Lower leg skin (tissue), 4 donors: ENCODE measurements at places on chromosomes 2 and 18.

GRCh38 chr2:202717598-202718310 is 83.0 kb downstream of the FAM117B start:
- DNase-seq: no peak

DNA sequence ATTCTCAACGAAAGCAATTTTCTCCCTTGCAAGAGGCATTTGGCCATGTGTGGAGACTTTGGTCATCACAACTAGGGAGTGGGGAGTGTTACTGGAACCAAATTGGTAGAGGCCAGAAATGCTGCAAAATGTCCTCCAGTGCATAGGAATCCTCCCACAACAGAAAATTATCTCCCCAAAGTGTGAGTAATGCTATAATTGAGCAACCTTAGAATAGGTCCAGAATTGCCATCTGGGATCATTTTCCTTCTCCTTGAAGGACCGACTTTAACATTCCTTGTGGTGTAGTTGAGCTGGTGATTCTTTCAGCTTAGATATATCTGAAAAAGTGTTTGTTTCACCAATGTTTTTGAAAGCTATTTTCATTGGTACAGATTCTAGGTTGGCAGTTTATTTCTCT is 111.2 kb upstream of the SMIM21 start:
- DNase-seq: no peak

- no peak for DNase-seq
These were observed 4.0 kb upstream of the SLC35F5 start for GRCh38 chr2:113760400-113760799.

- DNase-seq: no peak
These were observed 49.0 kb upstream of the GLI2 start for GRCh38 chr2:120686511-120687168.

GRCh38 chr2:27042985-27043634 is 8.4 kb upstream of the AGBL5 start:
- DNase-seq: no peak

DNA sequence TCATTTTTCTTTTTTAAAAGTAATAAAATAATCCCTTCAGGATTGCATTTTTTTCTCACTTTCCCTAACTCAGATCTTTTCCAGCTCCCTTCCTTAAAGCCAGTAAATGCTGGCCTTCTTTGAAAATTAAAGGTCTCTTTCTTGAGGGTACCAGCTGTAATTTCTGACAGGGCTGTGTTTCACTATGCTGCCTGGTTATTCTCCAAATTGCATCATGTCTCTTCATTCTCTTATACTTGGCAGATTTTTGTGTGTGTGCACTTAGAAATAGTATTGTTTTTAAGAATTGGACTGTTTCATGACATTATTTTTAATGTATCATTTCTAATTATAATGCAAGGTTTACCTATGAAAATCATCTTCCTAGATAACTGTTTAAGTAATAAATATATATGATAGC is 72.0 kb upstream of the EPB41L5 start:
- no peak for DNase-seq

DNA sequence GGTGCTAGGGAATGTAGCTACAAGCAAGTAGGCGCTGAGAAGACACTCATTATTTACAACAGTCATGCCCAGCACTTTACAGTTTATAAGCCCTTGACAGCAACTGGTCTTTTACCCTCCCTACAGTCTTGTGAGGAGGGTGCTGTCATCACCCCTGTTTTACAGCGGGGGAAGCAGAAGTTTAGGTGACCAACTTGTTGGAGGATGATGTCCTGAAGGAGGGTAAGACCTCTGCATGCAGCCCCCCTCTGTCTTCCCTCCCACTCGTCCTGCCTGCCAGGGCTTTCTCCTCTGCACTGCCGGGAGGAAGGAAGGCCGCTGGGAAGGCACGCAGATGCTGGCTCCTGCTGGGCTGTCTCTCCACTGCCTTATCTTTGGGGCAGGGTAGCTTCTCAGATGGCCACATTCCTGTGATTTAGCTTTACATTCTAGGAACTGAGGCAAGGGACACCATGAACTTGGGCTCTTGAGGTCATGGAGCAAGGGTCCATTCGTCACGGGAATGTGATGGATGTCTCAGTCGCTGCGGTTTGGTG is 972 bp downstream of the IL1R1 start:
- DNase-seq: peak; percentile 21

- DNase-seq: no peak
These were observed 48.6 kb downstream of the ANO7 start for GRCh38 chr2:241237047-241237446.

- DNase-seq: no peak
These were observed 27.4 kb upstream of the IL1RL1 start for GRCh38 chr2:102283996-102284395.

GRCh38 chr2:30871980-30872789 is 64.9 kb upstream of the CAPN13 start:
- no peak for DNase-seq

GRCh38 chr18:36124841-36125240 is 4.3 kb downstream of the SLC39A6 start:
- no peak for DNase-seq

GRCh38 chr2:174611854-174612253 is 14.2 kb upstream of the WIPF1 start:
- DNase-seq: no peak

DNA sequence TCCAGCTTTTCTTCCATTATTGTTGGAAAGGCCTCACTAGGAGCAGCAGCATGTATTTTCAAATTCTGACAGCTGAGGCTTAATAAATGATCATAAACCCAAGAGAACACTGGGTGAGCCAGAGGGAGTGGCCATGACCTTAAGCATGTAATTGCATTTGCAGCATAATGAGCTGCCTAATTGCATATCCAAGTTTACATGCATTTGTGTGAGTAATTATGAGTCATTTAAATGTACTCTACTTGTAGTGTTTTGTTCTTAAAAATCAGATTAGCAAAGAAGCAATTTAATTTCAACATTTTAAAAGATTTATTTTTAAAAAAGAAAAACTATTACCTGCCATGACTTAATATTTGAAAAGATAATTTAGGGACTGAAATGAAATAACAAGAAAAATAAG is 74.8 kb downstream of the NOL10 start:
- no peak for DNase-seq

DNA sequence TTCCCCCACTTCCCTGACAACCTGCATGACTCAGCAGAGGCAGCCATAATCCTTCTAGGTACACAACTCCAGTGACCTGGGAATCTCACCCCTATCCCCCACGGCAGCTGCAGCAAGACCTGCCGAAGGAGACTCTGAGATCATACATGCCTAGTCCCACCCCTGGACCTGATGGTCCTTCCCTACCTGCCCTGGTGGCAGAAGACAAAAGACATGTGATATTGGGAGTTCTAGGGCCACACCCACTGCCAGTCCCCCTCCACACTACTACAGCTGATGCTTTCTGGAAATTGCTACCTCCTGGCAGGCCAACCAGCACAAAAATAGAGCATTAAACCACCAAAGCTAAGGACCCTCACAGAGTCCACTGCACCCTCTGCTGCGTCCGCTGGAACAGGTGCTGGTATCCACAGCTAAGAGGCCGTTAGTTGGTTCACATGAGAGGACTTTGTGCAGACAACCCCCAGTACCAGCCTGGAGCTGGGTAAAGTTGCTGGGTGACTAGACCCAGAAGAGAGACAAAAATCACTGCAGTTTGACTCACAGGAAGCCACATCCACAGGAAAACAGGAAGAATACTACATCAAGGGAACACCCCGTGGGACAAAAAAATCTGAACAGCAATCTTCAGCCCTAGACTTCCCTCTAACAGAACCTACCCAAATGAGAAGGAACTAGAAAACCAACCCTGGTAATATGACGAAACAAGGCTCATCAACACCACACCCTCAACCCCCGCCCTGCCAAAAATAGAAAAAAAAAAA is 12.5 kb downstream of the MARCO start:
- peak; percentile 72 for DNase-seq

DNA sequence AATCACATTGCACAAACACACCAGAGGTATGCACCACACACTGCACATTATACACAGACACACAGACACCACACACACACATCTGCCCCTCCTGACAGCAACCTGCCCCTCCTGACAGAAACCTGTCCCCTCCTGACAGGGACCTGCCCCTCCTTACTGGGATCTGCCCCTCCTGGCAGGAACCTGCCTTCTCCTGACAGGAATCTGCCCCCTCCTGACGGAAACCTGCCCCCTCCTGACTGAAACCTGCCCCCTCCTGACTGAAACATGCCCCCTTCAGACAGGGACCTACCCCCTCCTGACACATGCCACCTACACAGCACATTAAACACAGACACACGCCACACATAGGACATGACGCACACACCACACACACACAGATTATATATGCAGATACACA is 88.9 kb downstream of the PXDN start:
- DNase-seq: peak; percentile 59

GRCh38 chr2:199485732-199486335 is 28.1 kb upstream of the SATB2 start:
- no peak for DNase-seq

- DNase-seq: no peak
These were observed 3.4 kb upstream of the BCL11A start for GRCh38 chr2:60556576-60557485.

DNA sequence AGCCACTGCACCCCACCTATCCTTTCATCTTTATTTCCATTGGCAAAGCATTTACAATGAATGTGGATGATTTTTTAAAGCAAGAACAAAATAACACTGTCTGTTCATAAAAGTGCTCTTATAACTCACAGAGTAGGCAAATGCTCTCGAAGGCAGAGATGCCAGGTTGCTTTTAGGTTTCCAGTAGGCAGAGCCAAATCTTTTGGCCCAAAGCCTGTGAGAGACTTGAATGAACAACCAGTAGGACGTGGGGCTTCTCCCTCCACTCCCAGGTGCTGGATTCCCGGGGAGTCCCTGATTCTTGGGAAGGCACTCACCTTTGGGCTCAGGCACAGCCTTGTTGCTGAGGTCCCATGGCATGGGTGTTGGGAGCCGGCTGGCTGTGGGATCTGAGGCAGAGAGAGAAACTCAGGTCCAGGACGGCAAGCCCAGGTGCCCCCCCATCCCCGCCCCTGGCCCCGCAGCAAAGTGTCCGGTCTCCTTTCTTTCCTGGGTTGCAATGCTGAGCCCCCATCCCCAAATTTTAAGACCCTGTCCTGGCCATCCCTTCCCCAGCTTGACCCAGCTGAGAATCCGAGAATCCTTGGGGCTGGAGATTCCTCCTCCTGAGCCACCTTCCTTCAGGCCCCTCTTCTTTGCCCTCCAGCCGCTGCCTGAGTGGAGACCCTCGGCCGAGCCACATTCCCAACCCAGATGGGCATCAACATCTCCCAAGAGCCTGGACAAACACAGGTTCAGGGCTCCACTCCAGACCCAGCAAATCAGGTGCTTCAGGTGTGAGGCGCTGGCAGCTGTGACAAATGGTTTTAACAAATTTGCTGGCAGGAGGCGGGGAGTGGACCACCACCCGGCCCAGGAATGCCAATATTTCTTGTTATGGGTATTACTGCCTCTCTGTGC is 5.8 kb downstream of the NEURL3 start:
- peak; percentile 82 for DNase-seq
